Muscle of back (tissue), 13 donors: ENCODE measurements at places on chromosomes 1 and 21. TPM values are rescaled to one million over a fixed set of nuclear protein-coding genes. Genes with fewer than 3 reads are reported as not detected.

DNA sequence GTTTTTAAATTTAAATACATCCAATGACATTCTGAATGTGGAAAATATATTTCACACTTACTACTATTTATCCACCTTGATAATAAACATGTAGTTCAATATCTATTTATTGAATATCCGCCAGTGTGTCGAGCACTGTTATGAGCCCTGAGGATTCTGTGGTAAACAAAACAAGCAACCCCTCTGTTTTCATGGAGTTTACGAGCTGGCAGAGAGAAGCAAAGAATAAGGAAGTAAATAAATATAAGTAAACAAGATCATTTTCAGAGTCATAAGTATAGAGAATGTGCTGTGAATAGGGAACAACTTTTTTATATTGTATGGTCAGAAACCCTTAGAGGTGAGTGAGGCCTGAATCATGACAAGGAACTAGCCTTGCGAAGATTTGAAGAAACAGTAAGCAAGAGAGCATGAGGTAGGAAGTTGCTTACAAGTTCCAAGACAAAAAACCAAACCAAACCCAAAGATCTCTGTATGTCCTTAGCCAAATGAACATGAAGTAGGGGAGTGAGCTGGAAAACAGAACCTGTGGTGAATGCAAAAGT is 6.4 kb upstream of the SERBP1 start:
- no peak for DNase-seq

DNA sequence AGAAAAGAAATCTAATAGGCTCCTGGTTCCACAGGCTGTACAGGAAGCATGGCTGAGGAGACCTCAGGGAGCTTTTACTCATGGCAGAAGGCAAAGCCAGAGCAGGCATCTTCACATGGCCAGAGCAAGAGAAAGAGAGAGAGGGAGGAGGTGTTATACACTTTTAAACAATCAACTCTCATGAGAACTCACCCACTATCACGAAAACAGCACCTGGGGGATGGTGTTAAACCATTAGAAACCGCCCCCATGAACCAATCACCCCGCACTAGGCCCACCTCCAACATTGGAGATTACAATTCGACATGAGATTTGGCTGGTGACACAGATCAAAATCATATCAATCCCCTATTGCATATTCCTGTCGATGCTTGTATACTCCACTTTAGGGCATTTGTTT is 93.5 kb downstream of the MRPL39 start:
- no peak for DNase-seq

- DNase-seq: no peak
Observed at GRCh38 chr1:230057681-230058565, 9.1 kb upstream of the GALNT2 start.

DNA sequence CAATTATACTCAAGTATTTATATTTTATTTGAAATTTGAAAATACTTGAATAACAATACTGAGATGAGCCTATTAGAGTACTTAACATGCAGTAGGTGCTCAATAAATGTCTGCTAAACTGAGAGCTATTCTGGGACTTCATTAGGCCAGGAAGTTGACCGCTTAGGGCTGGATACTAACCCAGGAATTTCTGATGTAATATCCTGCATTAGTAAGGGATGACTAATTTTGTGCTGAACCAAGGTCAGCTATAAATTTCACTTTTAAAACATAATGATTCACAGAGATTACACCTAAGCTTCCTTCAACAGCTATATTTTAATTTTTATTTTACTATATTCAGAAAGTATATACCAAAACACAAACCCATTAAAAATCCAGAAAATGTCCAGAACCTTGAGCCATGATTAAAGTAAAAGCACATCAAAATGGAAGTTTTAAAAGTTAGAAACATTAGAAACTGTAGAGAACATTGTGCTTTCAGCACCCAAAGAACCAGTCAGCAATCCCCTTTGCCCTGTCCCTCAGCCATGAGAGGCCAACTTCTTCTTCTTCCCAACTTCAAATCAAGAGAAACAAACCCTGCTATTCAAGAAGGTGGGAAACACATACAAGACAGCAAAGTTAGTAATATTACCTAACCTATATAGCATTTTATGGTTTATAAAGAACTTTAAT is 35.4 kb downstream of the WNT2B start:
- peak; percentile 30 for DNase-seq

PAFAH2 gene
- polyA plus RNA-seq: 60.6 TPM

CLDN14 gene
- polyA plus RNA-seq: 5.3 TPM

DNA sequence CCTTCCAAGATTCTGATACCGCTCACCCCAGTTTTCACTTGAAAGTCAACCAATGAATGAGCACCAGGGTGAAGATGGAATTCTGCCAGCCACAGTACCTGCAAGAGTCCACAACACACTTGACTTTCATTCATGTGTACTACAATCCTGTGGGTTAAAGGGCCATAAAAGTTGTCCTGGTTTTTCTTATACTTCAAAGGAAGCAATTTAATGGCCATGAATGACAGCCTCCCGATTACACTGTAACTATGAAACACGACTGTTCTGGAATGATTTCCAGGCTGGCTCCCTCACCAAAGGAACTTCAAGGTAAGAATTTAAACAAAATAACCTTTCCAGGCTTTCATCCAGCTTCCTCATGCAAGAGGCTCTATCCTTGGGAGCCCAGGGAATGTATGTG is 502.8 kb downstream of the SMYD3 start:
- no peak for DNase-seq

- DNase-seq: no peak
Observed at GRCh38 chr1:202639500-202639899, 70.8 kb downstream of the SYT2 start.

DNA sequence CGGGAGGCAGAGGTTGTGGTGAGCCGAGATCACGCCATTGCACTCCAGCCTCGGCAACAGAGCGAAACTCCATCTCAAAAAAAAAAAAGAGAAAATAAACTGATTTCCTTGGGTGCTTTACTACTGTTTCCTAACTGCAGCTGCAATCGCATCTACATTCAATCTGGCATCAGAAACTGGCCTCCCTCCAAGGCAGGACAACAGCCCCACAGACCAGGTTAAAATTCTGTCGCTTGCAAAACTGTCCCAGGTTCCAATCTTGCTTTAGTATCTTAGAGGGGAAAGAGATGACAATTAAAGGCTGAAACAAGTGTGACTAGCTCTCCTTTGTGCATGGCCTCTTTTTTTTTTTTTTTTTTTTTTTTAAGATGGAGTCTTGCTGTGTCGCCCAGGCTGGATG is 32.4 kb upstream of the SLC25A33 start:
- no peak for DNase-seq

GRCh38 chr1:239835946-239836440 is 255.7 kb upstream of the FMN2 start:
- no peak for DNase-seq

KRTAP19-4 gene
- not detected for polyA plus RNA-seq

DNA sequence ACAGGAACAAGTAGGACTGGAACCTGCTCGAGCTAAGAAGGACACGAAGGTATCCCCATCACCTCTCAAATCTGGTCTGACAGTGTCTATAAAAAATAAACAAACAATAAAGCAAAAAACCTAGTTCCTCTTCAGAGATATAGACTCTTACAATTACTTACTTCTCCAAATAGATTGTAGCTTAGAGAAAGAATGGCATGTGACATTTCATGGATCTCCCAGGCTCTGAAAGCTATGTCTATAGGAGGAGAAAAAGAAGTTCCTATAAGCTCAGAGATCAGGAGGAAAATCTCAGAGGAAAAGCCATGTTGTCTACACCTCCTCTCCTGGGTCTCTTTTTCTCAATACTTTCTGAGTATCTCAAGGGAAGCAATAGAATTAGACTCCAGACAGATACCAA is 12.3 kb upstream of the OR10J5 start:
- DNase-seq: no peak

TCHH gene
- 0.03 TPM for polyA plus RNA-seq

DNAH14 gene
- 5.4 TPM for polyA plus RNA-seq

DNA sequence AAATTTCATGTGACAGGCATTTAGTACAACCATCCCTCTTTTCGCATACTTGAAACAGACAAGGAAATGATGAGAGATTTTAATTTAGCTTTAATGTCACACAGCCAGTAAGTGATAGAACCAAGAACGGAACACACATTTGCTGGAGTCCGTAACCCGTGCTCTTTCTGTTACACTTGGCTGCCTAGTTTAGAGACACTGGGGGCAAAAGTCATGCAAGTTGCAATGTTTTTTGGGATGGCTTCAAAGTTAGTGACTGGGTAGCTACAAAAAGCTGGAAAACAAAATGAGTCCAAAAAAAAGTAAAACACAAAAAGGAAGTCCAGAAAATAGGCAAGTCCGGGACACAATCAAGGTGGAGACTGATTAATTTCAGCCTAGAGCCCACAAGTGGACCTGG is 5.9 kb downstream of the NID1 start:
- no peak for DNase-seq

FGGY gene
- 11.7 TPM for polyA plus RNA-seq

SLC25A34 gene
- polyA plus RNA-seq: 3.2 TPM

GRCh38 chr1:34406833-34407539 is 230.3 kb downstream of the C1orf94 start:
- DNase-seq: no peak

CTSE gene
- polyA plus RNA-seq: 0.11 TPM

GRCh38 chr21:43311301-43311817 is 115.6 kb downstream of the SIK1 start:
- DNase-seq: peak; percentile 60

DNA sequence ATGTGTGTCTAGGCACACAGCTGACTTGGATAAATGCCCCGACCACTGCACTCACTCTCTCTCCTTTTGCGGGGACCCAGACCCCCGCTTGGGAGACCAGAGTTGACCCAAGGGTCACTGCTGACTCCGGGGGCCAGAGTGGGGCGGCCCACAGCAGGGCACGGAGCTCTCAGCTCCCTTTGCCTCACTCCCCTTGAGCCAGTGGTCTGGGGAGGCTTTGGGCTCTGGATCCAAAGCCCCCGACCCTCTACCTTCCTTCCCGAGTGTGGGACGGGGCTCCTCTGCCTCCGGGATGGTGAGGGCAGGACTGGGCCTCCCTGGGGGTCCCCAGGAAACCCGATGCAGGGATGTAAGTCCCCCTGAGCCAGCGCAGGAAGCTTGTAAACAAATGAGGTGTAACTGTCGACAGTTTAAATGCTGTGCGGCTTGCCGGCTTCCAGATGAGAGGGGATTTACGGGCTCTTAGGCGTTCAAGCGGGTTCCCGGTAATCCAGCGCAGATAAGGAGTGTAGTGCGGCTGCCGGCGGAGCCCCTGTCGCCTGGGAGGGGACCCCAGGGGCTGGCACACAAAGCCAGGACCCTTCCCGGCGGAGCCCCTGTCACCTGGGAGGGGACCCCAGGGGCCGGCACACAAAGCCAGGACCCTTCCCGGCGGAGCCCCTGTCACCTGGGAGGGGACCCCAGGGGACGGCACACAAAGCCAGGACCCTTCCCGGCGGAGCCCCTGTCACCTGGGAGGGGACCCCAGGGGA is 7.4 kb downstream of the ACTRT2 start:
- DNase-seq: no peak
